ENCODE measurements at places on chromosomes 7 and 10.

DNA sequence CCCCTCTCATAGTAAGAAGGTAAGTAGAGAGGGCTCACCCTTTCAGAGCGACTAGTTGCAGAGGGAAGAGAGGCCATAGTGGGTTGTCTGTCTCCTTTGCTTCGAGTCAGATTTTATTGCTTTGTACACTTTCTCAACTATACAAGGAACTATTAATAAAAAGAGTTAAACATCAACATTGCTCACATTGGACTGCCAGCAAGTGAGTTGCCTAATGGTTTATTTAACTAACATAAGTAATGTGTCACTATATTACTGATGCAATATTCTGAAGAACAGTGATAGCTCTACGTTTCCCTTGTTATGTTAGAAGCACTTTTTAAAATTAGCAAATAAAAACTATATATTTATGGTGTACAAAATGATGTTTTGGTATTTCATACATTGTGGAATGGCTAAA, 451.0 kb downstream of the GRM8 start:
- H3K4me1 ChIP-seq: no peaks in the 10 kb centered on the region
- H3K36me3 ChIP-seq: no peaks in the 10 kb centered on the region
- no peak for DNase-seq

- no peaks in the 10 kb centered on the region for H3K36me3 ChIP-seq
- no peak overlapping the region for H3K4me3 ChIP-seq
- peaks cover 3% of the 10 kb centered on the region for H3K27me3 ChIP-seq
- DNase-seq: no peak
- H3K4me1 ChIP-seq: no peaks in the 10 kb centered on the region
Observed at GRCh38 chr7:97506728-97507127, 225.2 kb upstream of the TAC1 start.

GRCh38 chr7:45102785-45103712, 8.4 kb downstream of the TBRG4 start:
- peaks cover 23% of the 10 kb centered on the region for H3K4me1 ChIP-seq
- no peak for DNase-seq
- no peaks in the 10 kb centered on the region for H3K27me3 ChIP-seq
- peaks cover 50% of the 10 kb centered on the region for H3K36me3 ChIP-seq
- no peak overlapping the region for H3K4me3 ChIP-seq

DNA sequence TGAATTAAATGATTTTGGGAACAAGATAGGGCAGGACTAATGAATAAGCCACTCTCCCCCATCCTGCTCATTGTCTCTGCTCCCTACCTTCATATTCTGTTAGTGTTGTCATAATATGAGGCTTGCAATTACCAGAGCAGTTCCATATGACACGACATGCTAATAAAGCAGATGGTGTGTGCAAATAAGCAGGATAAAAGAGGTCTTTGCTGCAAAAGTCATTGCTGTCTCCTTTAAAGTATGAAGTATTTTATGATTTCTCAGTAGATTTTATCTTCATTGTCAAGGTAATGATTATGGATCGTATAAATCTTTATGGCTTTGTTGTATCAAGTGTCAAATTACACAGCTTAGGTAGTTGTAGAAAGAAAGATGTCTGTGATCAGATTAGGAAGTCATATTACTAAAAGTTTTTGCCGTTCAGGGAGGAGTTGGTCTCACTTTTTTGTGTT, 114.8 kb downstream of the SDK1 start:
- no peak overlapping the region for H3K4me3 ChIP-seq
- H3K36me3 ChIP-seq: no peaks in the 10 kb centered on the region
- H3K27me3 ChIP-seq: peaks cover 6% of the 10 kb centered on the region

DNA sequence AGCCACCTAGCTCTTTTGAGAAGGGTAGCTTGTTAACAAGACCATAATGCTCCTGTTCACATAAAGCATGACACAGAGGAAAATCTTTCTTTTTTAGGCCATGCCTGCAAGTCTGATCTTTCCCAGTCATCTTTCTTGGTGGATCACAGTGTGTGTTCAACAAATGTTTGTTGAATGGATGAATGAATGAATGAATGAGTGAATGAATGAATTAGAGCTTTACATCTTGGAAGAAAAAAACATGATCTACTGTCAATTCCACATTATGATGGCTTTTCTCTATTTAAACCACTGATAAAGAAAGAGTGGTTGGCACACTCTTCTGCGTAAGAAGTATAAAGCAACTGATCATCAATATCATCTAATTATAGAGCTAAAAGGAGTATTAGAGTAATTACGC, 148.7 kb downstream of the CCDC71L start:
- no peak overlapping the region for H3K4me3 ChIP-seq
- peaks cover 28% of the 10 kb centered on the region for H3K27me3 ChIP-seq
- H3K27ac ChIP-seq: no peak overlapping the region
- no peaks in the 10 kb centered on the region for H3K36me3 ChIP-seq
- no peak for DNase-seq
- no peaks in the 10 kb centered on the region for H3K4me1 ChIP-seq

GRCh38 chr7:1941464-1942242, 271.6 kb downstream of the ELFN1 start:
- no peak for DNase-seq
- H3K27me3 ChIP-seq: no peaks in the 10 kb centered on the region
- no peak overlapping the region for H3K4me3 ChIP-seq
- H3K4me1 ChIP-seq: peaks cover 56% of the 10 kb centered on the region

- no peaks in the 10 kb centered on the region for H3K36me3 ChIP-seq
- DNase-seq: no peak
- no peaks in the 10 kb centered on the region for H3K4me1 ChIP-seq
- no peak overlapping the region for H3K4me3 ChIP-seq
- no peaks in the 10 kb centered on the region for H3K27me3 ChIP-seq
- no peak overlapping the region for H3K27ac ChIP-seq
Observed at GRCh38 chr10:132149917-132150316, 36.8 kb upstream of the DPYSL4 start.

DNA sequence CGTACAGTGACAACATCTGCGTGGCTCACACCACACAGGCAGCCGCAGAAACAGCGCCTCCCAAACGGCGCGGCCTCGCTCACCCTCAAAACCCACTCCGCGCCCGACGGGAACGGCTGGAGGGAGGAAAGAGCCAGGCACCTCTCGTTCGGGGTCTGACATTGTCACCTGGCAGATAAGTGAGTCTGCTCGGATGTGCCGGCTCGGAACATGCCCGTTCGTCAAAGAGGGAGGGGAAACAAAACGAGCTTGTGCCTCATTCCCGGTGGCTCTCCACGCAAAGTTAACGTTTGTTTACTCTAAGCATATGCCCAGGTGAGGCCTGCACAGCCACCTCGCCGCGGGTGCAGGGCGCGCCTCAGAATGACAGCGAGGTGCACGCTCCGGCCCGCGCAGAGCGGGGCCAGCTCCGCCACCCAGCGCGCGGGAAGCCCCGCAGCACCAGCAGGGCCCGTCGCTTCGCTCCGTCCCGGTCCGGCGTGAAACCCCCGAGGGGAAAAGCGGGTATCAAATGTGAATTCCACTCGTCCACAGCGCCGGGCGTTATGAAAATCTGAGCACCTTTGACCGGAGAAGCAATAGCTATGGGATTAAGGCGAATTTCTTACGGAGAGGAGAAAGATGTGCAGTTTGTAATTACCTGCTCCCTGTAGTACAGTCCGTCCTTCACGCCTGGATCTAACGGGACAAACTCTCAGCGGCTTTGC, 13.1 kb downstream of the CNPY1 start:
- no peaks in the 10 kb centered on the region for H3K36me3 ChIP-seq
- H3K4me1 ChIP-seq: peaks cover 14% of the 10 kb centered on the region
- H3K27ac ChIP-seq: no peak overlapping the region
- peak; percentile 11 for DNase-seq

DNA sequence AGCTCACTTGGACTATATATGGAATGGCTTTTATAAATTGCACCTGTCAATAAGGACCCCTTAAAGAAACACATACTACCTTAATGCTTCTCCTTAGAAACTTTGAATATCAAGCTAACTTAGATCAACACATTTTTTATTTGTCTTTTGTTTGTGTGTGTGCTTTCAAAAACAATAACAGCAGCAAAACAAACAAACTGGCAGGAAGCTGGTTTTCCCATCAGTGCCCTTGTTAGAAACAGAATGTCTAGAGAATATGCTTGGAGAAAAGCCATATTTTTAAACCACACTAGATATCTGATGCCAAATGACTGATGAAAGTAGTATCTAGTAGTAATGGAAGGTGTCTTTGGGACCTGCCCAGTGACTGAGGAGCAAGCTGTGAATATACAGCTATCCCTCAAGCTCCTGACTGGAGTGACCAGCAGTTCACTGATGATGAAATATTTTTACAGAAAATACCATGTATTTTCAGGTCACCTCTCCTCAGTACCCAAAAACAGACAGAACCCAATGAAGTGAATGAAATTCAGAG, 1.0 kb downstream of the PDE1C start:
- H3K4me3 ChIP-seq: no peak overlapping the region
- DNase-seq: no peak
- no peak overlapping the region for H3K27ac ChIP-seq
- no peaks in the 10 kb centered on the region for H3K36me3 ChIP-seq
- no peaks in the 10 kb centered on the region for H3K4me1 ChIP-seq

GRCh38 chr7:48832303-48832845, 92.0 kb upstream of the CDC14C start:
- no peaks in the 10 kb centered on the region for H3K27me3 ChIP-seq
- no peaks in the 10 kb centered on the region for H3K36me3 ChIP-seq
- DNase-seq: no peak
- no peaks in the 10 kb centered on the region for H3K4me1 ChIP-seq
- no peak overlapping the region for H3K4me3 ChIP-seq

- H3K4me3 ChIP-seq: no peak overlapping the region
- H3K4me1 ChIP-seq: peaks cover 4% of the 10 kb centered on the region
- H3K27ac ChIP-seq: no peak overlapping the region
Observed at GRCh38 chr10:93293999-93294398, 188.1 kb downstream of the MYOF start.

DNA sequence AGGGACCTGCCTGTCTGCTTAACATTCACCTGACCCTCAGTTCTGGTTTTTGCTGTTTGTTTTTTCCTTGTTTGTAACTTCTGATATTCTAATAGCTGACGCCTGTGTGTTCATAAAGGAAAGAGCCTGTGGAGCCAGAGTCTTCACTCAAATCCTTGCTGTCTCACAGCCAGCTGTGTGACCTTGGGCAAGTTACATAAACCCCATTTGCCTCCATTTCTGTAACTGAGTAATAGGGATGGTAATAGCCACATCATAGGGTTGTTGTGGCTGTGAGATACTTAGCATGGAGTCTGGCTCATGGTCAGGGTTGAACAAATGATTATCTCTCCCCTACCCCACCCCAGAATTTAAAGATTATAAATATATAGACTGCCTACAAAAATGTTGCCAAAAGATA, 27.0 kb downstream of the WBP1L start:
- H3K27me3 ChIP-seq: no peaks in the 10 kb centered on the region
- no peak overlapping the region for H3K27ac ChIP-seq
- peaks cover 71% of the 10 kb centered on the region for H3K4me1 ChIP-seq
- H3K36me3 ChIP-seq: peaks cover 3% of the 10 kb centered on the region

DNA sequence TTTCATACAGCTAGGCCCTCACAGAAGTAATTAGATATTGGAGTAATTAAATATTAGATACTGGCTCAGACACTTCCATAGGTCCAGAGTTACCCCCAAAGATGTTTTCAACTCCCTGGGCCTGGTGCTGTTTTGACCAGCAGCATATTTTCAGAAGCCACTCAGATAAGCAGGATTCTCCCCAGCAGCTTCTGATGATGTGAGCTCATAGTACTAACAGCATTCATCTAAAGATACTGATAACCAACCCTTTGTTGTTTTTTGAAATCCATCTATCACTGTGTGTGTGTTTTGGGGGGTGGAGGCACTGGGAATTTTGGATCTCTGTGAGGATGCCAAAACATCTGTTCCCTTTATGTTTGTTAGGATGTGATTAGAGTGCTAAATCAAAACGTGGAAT, 52.7 kb downstream of the VPS50 start:
- H3K4me3 ChIP-seq: no peak overlapping the region
- H3K36me3 ChIP-seq: peaks cover 5% of the 10 kb centered on the region
- no peak overlapping the region for H3K27ac ChIP-seq
- H3K4me1 ChIP-seq: no peaks in the 10 kb centered on the region
- H3K27me3 ChIP-seq: no peaks in the 10 kb centered on the region

DNA sequence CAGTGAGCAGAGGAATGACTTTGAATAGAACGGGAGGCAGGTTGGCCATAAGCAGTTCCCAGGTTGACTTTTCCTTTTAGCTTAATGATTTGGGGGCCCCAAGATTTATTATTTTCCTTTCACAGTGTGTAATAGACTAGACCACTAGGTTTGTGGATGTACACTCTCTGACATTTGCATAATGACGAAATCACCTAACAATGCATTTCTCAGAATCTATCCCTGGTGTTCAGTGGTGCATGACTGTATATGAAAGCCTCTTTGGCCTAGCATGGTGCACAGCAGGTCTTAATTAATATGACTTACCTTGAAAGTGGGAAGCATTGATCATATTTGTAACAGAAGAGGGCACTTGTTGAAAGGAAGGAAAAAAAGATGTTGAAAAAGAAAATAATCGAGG, 761.9 kb downstream of the TYW1 start:
- DNase-seq: no peak
- no peaks in the 10 kb centered on the region for H3K4me1 ChIP-seq
- no peak overlapping the region for H3K27ac ChIP-seq
- H3K4me3 ChIP-seq: no peak overlapping the region
- no peaks in the 10 kb centered on the region for H3K27me3 ChIP-seq

GRCh38 chr10:89805599-89806013, 104.2 kb downstream of the KIF20B start:
- H3K27ac ChIP-seq: peak overlapping the region; percentile 3
- peaks cover 17% of the 10 kb centered on the region for H3K27me3 ChIP-seq
- peaks cover 21% of the 10 kb centered on the region for H3K4me1 ChIP-seq
- H3K4me3 ChIP-seq: no peak overlapping the region

DNA sequence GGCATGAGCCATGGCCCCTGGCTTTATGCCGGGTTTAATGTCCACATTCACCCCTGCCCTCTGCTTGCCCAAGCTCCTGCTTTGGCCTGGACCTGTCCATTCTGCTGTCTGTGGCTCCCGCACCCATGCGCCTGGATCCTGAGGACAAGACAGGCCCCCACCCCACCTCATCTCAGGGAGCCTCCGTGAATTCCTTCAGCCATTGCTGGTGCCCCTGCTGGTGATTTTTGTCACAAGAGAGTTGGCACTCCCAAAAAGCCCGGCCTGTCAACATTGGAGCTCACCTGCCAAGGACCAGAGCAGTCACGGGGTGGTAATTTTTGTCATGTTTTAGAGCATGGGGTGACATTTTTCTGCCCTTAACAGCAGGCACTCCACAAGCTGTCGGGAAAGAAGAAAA, 127.5 kb upstream of the PLXNA4 start:
- DNase-seq: no peak
- H3K36me3 ChIP-seq: no peaks in the 10 kb centered on the region
- no peaks in the 10 kb centered on the region for H3K4me1 ChIP-seq
- H3K27me3 ChIP-seq: no peaks in the 10 kb centered on the region
- H3K27ac ChIP-seq: no peak overlapping the region

Measured in activated naive CD8-positive, alpha-beta T cell treated with anti-CD3 and anti-CD28 coated beads, Interleukin-2, amount 50 U/mL, for 24 hours (primary cell).